ENCODE measurements at places on chromosomes 7 and 10. TPM values are rescaled to one million over a fixed set of nuclear protein-coding genes. Genes with fewer than 3 reads are reported as not detected.

- no peak for DNase-seq
Measured at GRCh38 chr10:94092848-94093247, 99.1 kb downstream of the PLCE1 start.

GRCh38 chr10:96401036-96401435, 42.2 kb upstream of the OPALIN start:
- DNase-seq, result no peak

- DNase-seq, result peak; percentile 38
Measured at GRCh38 chr10:62815381-62816075, 638 bp downstream of the EGR2 start.

Gene SPDYE6
- total RNA-seq, result not detected

DNA sequence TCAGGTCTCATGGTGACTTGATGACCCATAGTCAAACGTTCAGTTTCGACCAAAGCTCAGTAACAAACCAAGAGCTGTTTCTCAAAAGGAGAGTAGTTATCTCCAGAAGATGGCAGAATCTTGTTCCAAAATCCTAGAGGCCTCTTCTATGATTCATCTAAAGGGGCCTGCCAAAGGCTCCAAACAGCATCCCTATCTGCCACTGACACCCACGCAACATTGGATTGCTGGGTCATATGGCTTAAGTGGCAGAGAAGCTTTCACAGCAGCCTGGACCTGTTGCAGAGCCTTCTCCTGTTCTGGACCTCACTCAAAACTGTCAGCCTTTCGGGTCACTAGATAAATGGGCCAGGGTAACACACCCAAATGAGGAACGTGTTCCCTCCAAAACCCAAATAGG, 54.0 kb upstream of the LRRC18 start:
- no peak for DNase-seq

- no peak for DNase-seq
Measured at GRCh38 chr7:151815419-151815818, 61.5 kb downstream of the PRKAG2 start.

DNA sequence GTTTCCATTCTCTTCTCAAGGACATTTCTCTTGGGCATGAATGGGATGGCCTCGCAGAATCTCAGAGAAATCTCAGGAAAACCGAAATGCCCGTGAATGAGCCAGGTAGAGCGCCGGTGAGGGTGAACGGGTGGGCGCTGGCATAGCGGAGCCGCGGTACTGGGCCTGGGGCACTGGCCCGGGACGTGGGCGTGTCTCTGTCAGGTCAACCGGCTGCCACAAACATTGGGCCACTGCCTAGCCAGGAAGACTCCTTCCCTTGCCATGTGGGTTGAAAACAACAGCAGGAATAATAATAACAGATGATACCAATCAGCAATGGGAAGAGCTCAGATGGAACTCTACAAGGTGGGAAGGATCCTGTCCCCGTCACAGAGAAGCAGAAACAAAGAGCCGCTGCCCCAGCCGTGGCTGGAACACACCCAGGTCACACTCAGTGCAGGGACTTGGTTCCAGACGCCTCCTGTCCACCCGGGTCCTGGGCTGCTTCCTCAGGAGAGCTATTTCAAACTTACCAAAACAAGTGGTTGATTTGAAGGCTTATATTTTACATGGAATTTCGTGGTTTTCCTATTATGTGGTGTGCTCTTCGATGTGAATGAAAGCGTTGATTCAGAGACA, 51.1 kb upstream of the EBF3 start:
- DNase-seq, result no peak

- no peak for DNase-seq
Measured at GRCh38 chr10:18400906-18401245, 250.5 kb downstream of the NSUN6 start.

DNA sequence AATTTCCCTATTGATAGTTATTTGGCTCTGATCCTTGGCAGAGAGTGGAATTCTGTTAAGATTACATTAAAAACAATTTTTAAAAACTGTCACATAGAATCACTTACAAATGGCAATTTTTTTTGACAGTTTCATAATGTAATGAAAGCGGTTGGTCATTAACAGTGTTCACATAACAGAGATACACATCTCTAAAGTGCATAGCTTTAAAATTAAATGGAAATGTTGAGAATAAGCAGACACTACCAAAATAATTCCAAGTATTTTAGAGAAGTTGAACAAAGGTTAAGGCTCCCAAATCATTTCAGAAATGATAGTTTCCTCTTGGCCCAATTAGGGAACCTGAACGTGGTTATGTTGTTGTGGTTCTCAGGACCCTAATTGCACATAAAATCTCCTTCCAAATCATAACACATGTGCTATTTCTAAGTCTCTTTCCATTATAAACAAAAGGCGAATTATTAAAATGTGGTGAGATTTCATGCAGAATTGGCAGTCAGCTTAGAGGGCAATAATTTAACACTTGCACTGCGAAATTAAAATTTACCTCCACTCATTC, 528.9 kb upstream of the FZD8 start:
- DNase-seq, result no peak

GRCh38 chr7:22372863-22373262, 15.9 kb upstream of the RAPGEF5 start:
- DNase-seq, result no peak

Gene SPAG6
- not detected for total RNA-seq

Gene GOT1
- 27.2 TPM for total RNA-seq

Gene ZNF655
- total RNA-seq, result 10.9 TPM

DNA sequence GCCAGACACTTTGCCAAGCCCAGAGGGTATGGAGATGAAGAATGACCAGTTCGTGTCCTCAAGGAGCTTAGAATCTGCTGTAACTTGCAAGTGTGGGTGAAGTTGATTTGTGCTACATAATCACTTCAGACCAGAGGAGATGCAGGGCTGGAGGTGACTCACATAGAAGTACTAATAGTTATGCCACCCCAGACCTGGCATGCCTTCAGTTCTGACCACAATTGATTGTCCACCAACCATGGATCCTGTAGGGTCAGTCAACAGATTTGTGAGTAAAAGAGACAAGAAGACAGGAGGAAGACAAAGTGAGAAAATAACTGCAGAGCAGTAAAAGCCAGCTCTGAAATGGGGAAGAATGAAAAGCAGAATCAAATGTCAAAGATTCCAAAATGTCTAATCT, 51.2 kb upstream of the BMPER start:
- no peak for DNase-seq

Gene VENTX
- total RNA-seq, result not detected

Gene BMI1
- total RNA-seq, result 49.4 TPM

GRCh38 chr10:116304923-116305322, 19.3 kb upstream of the CCDC172 start:
- no peak for DNase-seq

Gene SLC13A1
- total RNA-seq, result not detected

DNA sequence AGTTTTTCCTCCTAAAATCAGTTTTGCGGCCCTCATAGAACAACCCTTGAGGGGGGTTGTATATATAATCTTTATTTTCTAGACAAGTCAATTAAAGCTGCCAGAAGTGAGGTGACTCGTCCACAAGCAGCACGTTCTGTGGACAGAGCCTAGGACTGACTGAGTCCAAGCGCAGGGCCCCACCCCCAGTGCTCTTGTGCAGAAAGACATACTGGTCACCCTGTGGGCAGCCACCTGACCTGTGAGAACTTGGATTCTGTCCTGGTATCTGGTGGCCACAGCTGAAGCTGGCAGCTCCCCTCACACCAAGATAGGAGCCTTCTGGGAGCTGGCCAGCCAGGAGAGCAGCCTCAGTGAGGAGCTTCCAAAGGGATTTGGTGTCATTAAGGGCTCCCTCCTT, 89.3 kb downstream of the GRK5 start:
- no peak for DNase-seq

Gene IFIT3
- total RNA-seq, result 14.1 TPM

- no peak for DNase-seq
Measured at GRCh38 chr10:132211246-132211645, 24.5 kb downstream of the DPYSL4 start.

Gene PVRIG
- not detected for total RNA-seq

DNA sequence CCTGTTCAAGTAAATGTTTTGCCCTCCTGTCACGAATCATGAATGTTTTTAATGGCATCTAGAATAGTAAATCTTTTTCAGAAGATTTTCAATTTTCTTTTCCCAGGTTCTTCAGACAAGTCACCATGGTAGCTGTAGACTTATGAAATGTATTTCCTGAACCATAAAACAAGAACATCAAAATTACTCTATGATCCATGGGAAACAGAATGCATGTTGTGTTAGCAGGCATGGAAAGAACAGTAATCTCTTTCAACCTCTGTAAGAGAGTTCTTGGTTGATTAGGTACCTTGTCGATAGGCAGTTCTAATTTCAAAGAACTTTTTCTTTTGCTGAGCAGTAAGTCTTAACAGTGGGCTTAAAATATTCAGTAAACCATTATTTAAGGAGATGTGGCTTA, 17.6 kb downstream of the AKR1C1 start:
- no peak for DNase-seq

DNA sequence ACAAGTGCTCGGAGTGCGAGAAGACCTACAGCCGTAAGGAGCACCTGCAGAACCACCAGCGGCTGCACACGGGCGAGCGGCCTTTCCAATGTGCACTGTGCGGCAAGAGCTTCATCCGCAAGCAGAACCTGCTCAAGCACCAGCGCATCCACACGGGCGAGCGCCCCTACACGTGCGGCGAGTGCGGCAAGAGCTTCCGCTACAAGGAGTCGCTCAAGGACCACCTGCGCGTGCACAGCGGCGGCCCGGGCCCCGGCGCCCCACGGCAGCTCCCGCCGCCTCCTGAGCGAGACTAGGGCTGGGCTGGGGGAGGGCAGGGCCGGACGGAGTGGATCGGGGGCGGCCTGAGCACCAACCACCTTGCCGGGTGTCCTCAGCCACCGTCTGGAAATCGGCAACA, 15.1 kb upstream of the ZNF212 start:
- no peak for DNase-seq

Gene TEX47
- not detected for total RNA-seq

DNA sequence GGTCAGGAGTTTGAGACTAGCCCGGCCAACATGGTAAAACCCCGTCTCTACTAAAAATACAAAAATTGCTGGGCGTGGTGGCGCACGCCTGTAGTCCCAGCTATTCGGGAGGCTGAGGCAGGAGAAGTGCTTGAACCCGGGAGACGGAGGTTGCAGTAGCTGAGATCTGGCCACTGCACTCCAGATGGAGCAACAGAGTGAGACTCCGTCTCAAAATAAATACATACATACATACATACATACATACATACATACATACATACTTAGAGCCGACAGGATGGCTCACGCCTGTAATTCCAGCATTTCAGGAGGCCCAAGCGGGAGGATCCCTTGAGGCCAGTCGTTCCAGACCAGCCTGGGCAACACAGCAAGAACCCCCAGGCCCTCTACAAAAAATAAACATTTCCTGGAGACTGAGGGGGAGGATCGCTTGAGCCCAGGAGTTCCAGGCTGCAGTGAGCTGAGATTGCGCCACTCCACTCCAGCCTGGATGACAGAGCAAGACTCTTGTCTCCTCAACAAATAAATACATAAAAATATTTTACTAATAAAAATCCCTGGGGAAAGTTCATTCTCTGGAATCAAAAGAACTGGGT, 90.9 kb upstream of the TNRC18 start:
- no peak for DNase-seq

DNA sequence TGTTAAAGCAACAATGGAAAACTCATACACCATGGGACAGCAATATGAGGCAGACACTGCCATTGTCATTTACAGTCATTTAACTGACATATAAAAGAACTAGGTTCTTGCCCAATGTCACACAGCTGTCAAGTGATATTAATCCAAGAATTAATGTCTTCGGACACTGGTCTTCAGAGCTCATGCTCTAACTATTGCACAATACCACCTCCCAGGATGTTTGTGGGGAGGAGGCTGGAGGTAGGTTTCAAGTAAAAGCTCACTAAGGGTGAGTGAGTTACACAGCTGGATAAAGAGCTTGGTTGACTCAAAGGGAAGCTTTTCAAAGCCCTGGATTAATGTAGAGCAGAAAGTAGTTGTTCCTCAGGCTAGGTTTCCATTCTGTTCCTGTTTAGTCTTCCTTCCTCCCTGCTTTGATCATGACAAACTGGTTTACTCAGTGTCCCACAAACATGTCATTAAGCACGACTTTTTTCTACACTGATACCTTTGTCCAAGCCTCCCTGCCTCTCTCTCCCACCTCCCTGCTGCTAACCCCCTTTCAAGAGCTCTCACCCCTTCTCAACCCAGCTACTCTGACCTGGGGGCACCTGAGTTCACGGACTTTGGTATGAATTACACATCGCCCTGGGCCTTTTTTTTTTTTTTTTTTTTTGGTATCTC, 987 bp upstream of the EXOC6 start:
- no peak for DNase-seq

- DNase-seq, result peak; percentile 73
Measured at GRCh38 chr7:141355032-141355431, 196.2 kb upstream of the AGK start.

Gene FAM185A
- total RNA-seq, result 9.2 TPM

- DNase-seq, result no peak
Measured at GRCh38 chr7:77479536-77480088, 57.5 kb upstream of the PTPN12 start.

GRCh38 chr10:101011517-101012423, 12.2 kb downstream of the LZTS2 start:
- DNase-seq, result peak; percentile 45

Gene NYAP1
- total RNA-seq, result 5.4 TPM

- DNase-seq, result no peak
Measured at GRCh38 chr7:3636131-3636860, 335.2 kb downstream of the SDK1 start.

All from dermis blood vessel endothelial cell (primary cell).